MCF 10A (cell line): ENCODE measurements at places on chromosomes 2 and 18. TPM values are rescaled to one million over a fixed set of nuclear protein-coding genes. Genes with fewer than 3 reads are reported as not detected.

GRCh38 chr2:893311-893710 lies 57.3 kb upstream of the SNTG2 start:
- no peaks in the 10 kb centered on the region for H3K27me3 ChIP-seq
- peak; percentile 24 for DNase-seq
- H3K36me3 ChIP-seq, result peaks cover 12% of the 10 kb centered on the region
- H3K4me1 ChIP-seq, result no peaks in the 10 kb centered on the region
- H3K27ac ChIP-seq, result no peak overlapping the region
- H3K4me3 ChIP-seq, result no peak overlapping the region

- no peaks in the 10 kb centered on the region for H3K27me3 ChIP-seq
- DNase-seq, result no peak
- H3K4me1 ChIP-seq, result no peaks in the 10 kb centered on the region
- peaks cover 13% of the 10 kb centered on the region for H3K36me3 ChIP-seq
- no peak overlapping the region for H3K4me3 ChIP-seq
Observed at GRCh38 chr2:199433204-199433832, 24.4 kb downstream of the SATB2 start.

DNA sequence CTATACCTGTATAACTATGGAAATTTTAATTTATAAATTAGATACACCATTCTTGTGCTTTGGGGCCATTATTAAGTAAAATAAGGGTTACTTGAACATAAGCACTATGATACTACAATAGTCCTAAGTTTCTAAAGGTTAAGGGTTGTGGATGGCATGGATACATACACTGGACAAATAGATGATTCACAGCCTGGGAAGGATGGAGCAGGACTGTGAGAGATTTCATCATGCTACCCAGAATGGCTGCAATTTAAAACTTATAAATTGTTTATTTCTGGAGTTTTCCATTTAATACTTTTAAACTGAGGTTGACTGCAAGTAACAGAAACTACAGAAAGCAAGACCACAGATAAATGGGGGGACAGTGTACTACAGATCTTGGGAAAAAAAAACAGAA lies 295.8 kb upstream of the ZNF804A start:
- H3K4me3 ChIP-seq, result no peak overlapping the region
- H3K36me3 ChIP-seq, result no peaks in the 10 kb centered on the region
- peaks cover 6% of the 10 kb centered on the region for H3K4me1 ChIP-seq

GRCh38 chr18:39681061-39681460 lies 2115.5 kb upstream of the CELF4 start:
- peaks cover 7% of the 10 kb centered on the region for H3K4me1 ChIP-seq
- no peaks in the 10 kb centered on the region for H3K36me3 ChIP-seq
- no peak overlapping the region for H3K27ac ChIP-seq
- DNase-seq, result no peak
- no peaks in the 10 kb centered on the region for H3K27me3 ChIP-seq

DNA sequence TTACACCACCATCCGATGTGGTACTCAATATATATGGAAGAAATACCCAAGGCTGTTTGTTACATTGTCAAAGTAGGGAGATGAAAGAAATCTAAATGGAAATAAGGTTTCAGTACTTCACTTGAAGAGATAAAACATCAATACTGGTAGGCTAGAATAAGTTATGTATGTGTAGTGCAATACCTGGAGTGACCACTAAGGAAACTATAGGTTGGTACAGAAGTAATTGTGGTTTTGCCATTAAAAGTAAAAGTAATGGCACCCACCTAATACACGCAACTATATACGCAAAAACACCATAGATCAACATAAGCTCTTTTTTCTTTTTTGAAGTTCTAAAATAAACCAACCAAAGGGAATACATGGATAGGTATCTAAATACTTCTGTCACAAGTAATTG lies 143.2 kb upstream of the KYNU start:
- DNase-seq, result no peak
- peaks cover 5% of the 10 kb centered on the region for H3K4me1 ChIP-seq
- no peaks in the 10 kb centered on the region for H3K36me3 ChIP-seq
- no peak overlapping the region for H3K4me3 ChIP-seq
- no peak overlapping the region for H3K27ac ChIP-seq
- H3K27me3 ChIP-seq, result no peaks in the 10 kb centered on the region

CD8B gene
- not detected in 2 replicates for total RNA-seq
